ENCODE measurements at places on chromosomes 7 and 10.

DNA sequence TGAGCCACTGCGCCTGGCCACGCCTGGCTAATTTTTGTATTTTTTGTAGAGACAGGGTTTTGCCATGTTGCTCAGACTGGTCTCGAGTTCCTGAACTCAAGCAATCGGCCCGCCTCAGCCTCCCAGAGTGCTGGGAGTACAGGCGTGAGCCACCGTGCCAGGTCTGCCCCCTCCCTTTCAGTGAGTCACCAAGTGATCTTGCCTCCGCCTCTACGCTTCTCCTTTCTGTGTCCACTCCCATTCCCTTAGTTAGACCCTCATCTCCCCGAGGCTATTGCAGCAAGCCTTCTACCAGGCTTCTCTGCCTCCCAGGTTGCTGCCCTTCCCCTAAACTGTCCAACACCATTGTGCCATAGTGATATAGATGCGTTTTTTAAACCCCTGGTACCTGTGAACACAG lies 32.9 kb downstream of the CDC123 start:
- no peaks in the 10 kb centered on the region for H3K4me1 ChIP-seq
- H3K27ac ChIP-seq: no peak overlapping the region
- peaks cover 11% of the 10 kb centered on the region for H3K36me3 ChIP-seq
- DNase-seq: no peak
- H3K27me3 ChIP-seq: no peaks in the 10 kb centered on the region
- H3K4me3 ChIP-seq: no peak overlapping the region

GRCh38 chr10:44384601-44385025 lies 284 bp downstream of the CXCL12 start:
- H3K27ac ChIP-seq: peak overlapping the region; percentile 6
- peaks cover 7% of the 10 kb centered on the region for H3K36me3 ChIP-seq
- peak overlapping the region; percentile 59 for H3K4me3 ChIP-seq
- H3K27me3 ChIP-seq: no peaks in the 10 kb centered on the region
- DNase-seq: no peak

DNA sequence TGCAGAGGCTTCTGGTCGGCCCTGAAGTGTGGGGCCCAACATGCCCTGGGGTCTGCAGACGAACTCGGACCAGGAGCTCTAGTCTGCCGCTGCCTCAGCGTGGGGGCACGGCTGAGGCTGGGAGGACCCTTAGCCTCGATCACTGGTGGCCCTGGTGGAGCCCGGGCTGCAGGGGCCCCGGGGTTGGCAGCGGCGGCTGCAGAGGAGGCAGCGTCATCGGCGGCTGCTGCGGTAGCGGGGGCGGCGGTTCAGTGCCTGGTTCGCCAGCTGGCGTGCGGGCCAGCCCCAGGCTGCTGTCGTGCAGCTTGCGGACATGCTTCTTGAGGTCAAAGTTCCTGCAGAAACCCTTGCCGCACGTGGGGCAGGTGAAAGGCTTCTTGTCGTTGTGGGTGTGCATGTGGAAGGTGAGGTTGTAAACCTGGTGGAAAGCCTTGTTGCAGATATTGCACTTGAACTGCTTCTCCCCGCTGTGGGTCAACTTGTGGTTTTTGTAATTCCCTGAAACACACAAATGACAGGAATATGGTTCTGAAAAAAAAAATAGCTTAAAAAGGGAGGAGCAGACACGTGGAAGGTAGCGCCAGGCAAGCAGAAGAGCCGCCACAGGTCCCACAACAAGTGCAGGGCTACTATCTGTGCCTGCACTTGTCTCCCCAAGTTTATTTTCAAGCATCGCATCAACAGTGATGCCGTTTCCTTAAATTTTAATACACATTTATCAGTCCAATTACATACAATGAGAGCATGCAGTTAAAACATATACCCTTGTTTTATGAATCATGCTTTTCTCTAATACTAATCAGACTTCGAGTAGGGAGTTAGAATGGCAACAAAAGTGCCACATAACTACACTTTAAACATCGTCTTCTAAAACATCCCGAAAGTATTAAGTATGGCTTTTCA lies 2.4 kb downstream of the FEZF1 start:
- no peak overlapping the region for H3K27ac ChIP-seq
- H3K4me3 ChIP-seq: no peak overlapping the region
- no peaks in the 10 kb centered on the region for H3K36me3 ChIP-seq

DNA sequence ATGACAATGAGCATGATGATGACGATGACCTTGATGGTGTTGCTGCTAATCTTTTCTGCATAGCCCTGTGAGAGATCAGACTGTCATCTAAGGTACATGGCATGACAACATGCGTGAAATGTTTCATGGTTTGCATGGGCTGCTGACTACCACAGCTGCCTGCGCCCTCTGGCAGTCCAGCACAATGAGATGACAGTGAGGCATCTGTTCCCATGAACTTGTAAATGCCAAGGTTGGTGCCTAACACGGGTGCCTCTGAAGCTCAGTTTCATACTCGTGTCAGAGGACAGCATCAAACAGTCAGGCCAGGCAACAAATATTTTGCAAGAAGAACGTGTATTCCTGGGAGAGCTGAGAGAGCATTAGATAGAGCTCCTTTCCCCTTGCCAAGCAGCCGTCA lies 122.0 kb upstream of the PRKCQ start:
- no peaks in the 10 kb centered on the region for H3K36me3 ChIP-seq
- H3K27ac ChIP-seq: no peak overlapping the region
- DNase-seq: no peak
- no peaks in the 10 kb centered on the region for H3K4me1 ChIP-seq
- no peak overlapping the region for H3K4me3 ChIP-seq
- no peaks in the 10 kb centered on the region for H3K27me3 ChIP-seq

DNA sequence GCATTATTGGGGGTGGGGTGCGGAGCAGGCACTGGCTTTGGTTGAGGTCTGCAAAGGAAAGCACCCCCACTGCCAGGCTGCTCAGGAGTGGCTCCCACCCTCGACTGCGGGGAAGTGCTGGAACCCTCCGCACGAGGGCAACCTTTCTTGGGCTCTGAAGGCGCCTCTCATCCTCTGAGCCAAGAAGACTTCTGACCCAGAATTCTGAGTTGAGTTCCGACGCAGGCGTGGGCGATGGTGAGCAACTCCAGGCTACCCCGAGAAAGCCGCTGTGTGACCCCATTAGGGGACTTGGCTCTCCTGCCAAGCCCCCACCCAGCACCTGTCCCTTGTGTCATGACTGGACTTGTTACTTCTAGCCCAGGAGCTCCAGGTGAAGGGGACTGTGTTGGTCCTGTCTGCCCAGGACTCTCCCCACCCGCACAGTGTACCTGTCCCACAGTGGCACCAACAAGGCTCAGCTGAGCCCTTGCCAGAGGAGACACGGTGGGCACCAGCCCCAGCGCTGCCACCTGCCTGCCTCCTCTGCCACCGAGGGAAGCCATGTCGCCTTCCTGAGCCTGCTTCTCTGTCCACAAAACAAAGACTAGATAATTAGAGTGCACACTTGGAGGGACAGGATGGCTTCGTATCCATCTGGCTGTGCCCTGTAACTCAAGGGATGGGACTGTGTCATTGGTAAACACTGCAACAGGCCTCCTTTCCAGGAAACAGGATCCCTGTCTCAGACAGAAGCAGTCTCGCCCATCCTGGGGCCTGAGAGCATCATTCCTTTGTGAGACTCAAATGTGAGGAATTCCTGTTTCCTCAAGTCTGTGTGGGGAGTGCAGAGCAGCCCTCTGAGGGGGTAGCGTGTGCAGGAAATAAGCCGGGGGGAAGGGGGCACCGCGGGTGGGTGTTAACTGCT lies 128.8 kb downstream of the LHPP start:
- H3K36me3 ChIP-seq: no peaks in the 10 kb centered on the region
- H3K4me3 ChIP-seq: no peak overlapping the region
- H3K27ac ChIP-seq: no peak overlapping the region
- no peaks in the 10 kb centered on the region for H3K4me1 ChIP-seq
- DNase-seq: no peak
- no peaks in the 10 kb centered on the region for H3K27me3 ChIP-seq

- H3K4me3 ChIP-seq: no peak overlapping the region
- H3K4me1 ChIP-seq: no peaks in the 10 kb centered on the region
- no peaks in the 10 kb centered on the region for H3K27me3 ChIP-seq
- H3K27ac ChIP-seq: no peak overlapping the region
Observed at GRCh38 chr7:117837841-117838240, 35.4 kb downstream of the CTTNBP2 start.

GRCh38 chr10:1465418-1465911 lies 271.9 kb downstream of the ADARB2 start:
- no peaks in the 10 kb centered on the region for H3K36me3 ChIP-seq
- no peaks in the 10 kb centered on the region for H3K27me3 ChIP-seq
- no peak for DNase-seq

GRCh38 chr10:97762816-97763215 lies 9.0 kb downstream of the SFRP5 start:
- peak; percentile 44 for DNase-seq
- H3K27me3 ChIP-seq: no peaks in the 10 kb centered on the region
- no peaks in the 10 kb centered on the region for H3K4me1 ChIP-seq
- no peak overlapping the region for H3K4me3 ChIP-seq

- H3K27ac ChIP-seq: no peak overlapping the region
- H3K27me3 ChIP-seq: peaks cover 5% of the 10 kb centered on the region
- DNase-seq: no peak
- H3K4me1 ChIP-seq: no peaks in the 10 kb centered on the region
Observed at GRCh38 chr10:129057856-129058663, 409.0 kb upstream of the MGMT start.

DNA sequence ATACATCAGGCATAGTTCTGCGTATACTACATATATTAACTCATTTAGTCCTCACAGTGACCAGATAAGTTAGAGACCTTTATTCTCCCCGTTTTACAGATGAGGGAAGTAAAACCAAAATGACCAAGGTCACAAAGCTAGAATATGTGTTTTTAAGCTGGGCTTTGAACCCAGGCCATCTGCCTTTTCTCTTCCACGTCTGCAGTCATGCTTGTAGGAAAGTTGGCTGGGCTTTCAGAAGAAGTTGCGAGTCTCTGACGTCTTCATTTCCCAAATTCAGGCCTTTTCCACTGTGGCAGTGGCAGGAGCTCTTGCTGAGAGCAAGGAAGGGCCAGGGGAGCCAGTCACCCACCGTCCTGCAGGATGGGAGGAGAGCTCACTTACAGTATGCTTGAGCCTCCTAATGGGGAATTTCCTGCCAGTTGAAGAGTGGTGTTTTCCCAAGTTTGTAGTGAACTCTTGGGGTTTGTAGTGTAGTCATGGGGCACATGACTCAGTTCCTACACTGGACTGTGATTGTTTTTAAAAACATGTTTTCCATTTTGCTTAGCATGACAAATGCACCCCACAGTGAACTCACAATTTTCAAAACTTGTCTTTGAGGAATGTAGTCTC lies 34.2 kb downstream of the CYP17A1 start:
- no peak for DNase-seq
- H3K36me3 ChIP-seq: peaks cover 34% of the 10 kb centered on the region
- H3K4me1 ChIP-seq: peaks cover 2% of the 10 kb centered on the region
- peak overlapping the region; percentile 54 for H3K27ac ChIP-seq
- H3K4me3 ChIP-seq: no peak overlapping the region

GRCh38 chr7:3544202-3544601 lies 243.2 kb downstream of the SDK1 start:
- H3K27ac ChIP-seq: no peak overlapping the region
- H3K36me3 ChIP-seq: no peaks in the 10 kb centered on the region
- no peak for DNase-seq
- no peaks in the 10 kb centered on the region for H3K4me1 ChIP-seq

DNA sequence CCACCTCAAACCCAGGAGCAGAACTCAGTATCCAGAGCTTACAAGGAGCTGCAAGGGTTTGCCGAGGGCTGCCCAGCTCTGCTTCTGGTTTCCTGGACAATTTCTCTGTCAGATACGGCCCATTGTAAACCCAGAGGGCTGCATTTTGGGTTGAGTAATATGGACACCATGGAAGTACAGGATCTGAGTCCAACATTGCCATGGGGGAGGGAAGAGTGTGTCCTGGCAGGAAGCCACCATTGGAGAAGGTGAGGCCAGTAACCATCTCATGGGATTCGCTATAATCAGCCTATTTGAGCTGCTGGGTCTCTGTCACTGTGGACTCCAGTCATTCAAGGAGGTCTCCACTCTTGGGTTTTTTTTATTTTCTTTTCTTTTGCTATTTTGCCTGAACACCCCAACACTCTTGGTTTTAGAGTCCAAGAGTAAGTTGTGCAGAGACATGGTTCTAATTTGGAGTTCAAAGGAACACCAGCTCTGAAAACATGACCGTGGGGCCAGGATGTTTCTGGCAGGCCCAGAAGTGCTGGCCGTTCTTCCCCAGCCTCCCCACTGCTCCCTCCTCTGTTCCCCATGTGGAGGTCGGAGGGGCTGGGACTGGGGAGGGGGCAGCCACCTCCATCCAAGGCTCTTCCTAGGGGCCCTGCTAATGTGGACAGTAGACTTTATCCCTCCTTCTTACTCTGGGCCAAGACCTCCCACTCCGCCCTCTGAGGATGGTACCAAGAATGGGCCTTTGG lies 46.2 kb downstream of the CHST3 start:
- H3K27me3 ChIP-seq: no peaks in the 10 kb centered on the region
- H3K36me3 ChIP-seq: no peaks in the 10 kb centered on the region
- no peak for DNase-seq
- H3K27ac ChIP-seq: peak overlapping the region; percentile 71
- no peak overlapping the region for H3K4me3 ChIP-seq

GRCh38 chr10:5666008-5666840 lies at the start of gene ASB13:
Gene ASB13 (minus strand): TSS chr10:5666595. CDS start chr10:5666551, 44 bp downstream.
- no peaks in the 10 kb centered on the region for H3K36me3 ChIP-seq
- H3K4me3 ChIP-seq: peak within 1 kb of the TSS; percentile 90
- H3K4me1 ChIP-seq: peaks cover 9% of the 10 kb centered on the region
- peak within 1 kb of the TSS; percentile 61 for H3K27ac ChIP-seq
- H3K27me3 ChIP-seq: no peaks in the 10 kb centered on the region
- peak; percentile 73 for DNase-seq

GRCh38 chr10:127117125-127117524 lies 79.3 kb downstream of the INSYN2A start:
- peaks cover 4% of the 10 kb centered on the region for H3K36me3 ChIP-seq
- no peak overlapping the region for H3K4me3 ChIP-seq
- H3K27ac ChIP-seq: no peak overlapping the region
- H3K27me3 ChIP-seq: no peaks in the 10 kb centered on the region
- H3K4me1 ChIP-seq: no peaks in the 10 kb centered on the region
- DNase-seq: peak; percentile 78

DNA sequence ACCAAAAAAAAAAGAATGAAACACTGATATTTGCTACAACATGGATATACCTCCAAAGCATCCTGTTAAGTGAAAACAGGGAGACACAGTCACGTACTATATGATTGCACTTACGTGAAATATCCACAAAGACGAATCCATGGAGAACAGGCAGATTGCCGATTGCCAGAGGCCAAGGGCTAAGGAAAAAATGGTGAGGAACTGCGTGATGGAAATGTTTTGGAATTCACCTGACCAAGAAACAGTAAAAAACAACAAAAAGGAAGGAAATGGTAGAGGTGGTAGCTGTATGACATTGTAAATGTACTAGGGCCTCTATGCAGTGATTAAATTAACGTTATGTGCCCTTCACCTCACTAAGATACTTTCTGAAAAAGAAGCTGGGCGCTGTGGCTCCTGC lies 44.1 kb upstream of the GTF2IRD1 start:
- H3K4me1 ChIP-seq: no peaks in the 10 kb centered on the region
- no peaks in the 10 kb centered on the region for H3K27me3 ChIP-seq
- H3K36me3 ChIP-seq: no peaks in the 10 kb centered on the region
- DNase-seq: no peak
- H3K4me3 ChIP-seq: no peak overlapping the region

DNA sequence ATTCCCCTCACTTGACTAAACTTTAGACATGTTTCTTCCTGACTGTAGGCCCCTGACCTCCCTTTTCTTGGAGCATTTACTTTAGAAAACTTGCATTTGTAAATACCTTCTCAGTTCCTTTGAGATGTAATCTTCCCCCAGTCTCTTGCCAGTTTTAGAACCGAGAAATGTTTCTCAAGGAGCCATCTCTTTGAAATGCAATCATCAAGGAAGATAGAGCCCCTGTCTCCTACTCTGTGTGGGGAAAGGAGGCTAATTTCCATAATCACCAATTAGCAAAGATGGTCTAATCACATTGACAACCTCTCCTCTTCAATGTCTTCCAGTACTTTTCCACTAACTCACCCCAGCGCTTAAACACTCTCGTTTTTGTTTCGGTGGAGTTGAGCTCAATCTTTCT lies 70.0 kb upstream of the SMIM30 start:
- no peaks in the 10 kb centered on the region for H3K4me1 ChIP-seq
- H3K36me3 ChIP-seq: no peaks in the 10 kb centered on the region
- no peak for DNase-seq
- no peak overlapping the region for H3K27ac ChIP-seq
